ENCODE measurements at places on chromosomes 5 and 9.

- no peak for DNase-seq
Observed at GRCh38 chr9:98866435-98867102, 59.1 kb downstream of the GALNT12 start.

DNA sequence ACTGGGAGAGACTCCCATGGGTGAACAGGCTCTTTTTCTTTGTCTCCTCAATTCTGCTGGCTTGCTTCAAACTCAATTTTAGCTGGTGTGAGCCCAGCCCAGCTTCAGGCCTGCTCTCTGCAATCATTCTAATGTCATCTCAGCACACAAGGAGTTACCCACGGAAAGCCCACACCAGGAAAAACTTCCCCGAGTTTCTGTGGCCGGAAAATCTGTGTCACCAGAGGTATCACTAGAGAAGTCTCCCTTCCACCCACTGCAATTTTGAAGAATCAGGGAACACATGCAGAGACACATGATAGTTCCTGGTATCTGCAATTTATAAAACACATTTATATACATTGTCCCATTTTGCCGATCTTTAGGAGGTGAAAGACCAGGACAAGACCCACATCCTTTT, 13.5 kb upstream of the NDFIP1 start:
- DNase-seq, result peak; percentile 38

DNA sequence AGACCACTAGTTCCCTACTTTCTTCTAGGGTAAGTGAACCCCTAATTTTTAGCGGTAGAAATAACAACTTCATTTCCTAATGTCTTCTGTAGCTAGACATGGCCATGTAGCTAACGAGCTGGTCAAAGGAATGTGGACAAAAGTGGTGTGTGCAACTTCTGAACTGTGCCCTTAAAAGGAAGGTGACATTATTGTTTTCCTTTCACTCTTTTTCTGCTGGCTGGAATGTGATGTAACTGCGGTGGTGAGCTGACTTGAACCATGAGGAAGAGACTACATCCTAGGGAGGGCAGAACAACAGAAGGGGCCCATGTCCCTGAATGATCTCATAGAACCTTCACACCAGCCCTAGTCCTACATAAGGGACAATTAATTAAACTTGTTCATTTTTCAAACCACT, 1.3 kb upstream of the SNX2 start:
- DNase-seq, result no peak

- no peak for DNase-seq
Observed at GRCh38 chr9:14779566-14780022, 57.1 kb upstream of the CER1 start.

- DNase-seq, result no peak
Observed at GRCh38 chr9:86604741-86605140, 250.5 kb upstream of the TUT7 start.

GRCh38 chr9:116978155-116978554, 291.1 kb downstream of the TRIM32 start:
- DNase-seq, result no peak

- no peak for DNase-seq
Observed at GRCh38 chr5:1887588-1888360, 5.0 kb upstream of the IRX4 start.

DNA sequence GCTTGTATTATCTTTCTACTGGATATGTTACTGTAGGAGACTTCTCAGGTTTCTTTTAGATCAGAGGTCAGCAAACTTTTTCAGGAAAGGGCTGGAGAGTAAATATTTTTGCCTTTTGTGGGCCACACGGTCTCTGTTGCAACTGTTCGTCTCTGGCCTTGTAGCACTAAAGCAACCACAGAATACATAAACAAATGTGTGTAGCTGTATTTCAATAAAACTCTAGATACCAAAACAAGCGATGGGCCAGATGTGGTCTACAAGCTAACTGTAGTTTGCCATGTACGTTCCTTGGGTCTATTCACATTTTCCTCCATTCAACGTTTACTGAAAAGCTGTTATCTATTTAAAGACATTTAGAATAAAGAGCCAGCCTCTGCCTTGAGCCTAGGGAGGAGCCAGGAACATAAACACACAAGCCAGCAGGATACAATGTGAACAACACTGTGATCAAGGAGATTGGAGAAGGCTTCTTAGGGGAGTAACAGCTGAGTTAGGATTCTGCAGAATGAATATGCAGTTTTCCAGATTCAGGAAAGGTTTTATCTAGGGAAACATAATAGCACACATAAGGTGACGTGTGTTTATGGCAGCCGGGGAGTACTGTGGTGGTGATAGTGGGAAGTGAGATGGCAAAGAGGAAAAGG, 33.0 kb upstream of the HOMER1 start:
- no peak for DNase-seq

DNA sequence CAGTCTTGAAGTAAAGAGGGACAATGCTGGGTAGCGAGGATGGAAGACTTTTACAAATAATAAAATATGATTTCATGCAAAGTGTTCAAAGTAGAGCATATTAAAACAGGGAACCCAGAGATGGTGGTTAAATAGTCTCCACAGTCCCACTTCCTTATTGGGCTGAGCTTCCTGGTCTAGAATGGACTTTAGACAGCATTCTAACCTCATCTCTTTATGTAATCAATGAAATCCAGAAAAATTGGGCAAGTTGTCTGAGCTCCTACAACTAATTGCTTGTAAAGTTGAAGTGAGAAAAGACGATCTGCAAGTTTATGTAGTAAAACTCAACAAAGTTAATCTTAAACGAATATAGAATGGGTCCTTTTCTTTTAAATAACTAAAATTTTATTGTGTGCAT, 328.9 kb downstream of the PJA2 start:
- DNase-seq, result no peak

DNA sequence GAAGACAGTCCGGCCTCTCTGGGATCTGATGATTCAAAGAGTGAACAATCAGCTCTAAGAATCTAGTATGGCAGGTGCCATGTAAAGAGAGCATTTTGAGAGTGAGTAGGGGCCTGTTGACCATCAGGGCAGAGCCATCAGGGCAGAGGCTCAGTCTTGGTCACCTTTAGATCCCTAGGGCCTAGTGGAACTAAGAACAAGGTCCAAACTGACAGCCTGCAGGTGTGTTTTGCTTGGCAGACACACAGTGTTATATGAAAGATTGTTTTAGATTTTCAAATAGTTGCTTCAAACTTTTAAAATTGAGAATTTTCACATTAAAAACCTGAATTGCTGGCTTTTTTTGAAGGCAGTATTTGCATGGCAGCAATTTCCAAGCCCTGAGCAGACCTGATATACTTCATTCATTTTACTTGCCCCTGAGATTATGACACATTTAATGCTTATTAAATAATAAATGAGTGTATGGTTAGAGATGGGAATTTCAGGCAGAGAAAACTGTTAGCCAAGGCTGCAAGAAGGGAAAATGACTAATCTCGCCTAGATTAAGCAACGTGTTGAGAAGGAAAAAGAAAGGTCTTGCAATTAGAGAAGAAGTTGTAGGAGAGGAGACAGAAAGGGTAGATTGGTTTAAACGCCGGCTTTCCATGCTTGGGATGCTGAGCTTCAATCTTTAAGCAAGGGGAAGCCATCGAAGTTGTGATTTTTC, 279.6 kb downstream of the ARRDC3 start:
- no peak for DNase-seq

DNA sequence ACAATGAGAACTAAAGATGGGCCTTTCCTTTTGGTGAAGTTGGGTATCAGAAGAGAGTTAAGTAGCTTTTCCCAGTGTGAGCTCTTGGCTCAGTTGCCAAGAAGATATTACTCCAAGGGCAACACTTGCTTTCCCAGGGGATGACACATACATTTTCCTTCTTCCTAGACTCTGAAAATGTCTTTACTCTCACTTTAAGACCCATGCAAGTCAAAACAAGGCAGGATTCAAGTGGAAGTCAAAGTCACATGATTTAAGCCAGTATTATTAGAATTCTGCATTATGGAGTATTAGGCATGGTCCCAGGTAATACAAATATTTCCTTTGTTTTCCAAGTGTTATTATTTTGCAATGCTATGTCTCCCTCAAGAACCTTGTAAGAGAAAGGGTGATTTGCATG, 175.1 kb downstream of the PPP2R2B start:
- no peak for DNase-seq

DNA sequence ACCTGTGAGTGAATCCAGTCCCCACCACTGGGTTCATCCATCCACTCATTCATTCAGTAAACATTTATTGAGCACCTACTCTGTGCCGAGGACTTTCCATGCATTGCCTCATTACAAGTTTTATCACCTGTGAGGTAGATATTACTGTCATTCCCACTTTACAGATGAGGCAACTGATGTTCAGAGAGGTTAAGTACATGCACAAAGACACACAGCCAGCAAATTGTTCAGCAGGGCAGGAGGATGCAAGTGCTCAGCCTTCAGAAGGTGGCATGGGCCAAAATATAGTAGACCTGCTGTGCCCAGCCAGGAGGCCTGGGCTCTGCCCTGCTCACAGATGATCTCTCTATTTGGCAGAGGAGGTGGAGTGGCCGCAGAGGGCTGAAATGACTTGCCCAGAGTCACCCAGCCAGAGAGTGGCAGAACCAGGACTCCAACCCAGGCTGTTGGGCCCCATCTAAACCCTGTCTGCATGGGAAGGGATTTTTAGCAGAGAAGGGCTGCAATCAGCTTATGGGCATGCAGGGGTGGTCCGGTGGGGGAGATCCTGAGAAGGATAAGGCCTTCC, 7.6 kb upstream of the NEURL1B start:
- no peak for DNase-seq

DNA sequence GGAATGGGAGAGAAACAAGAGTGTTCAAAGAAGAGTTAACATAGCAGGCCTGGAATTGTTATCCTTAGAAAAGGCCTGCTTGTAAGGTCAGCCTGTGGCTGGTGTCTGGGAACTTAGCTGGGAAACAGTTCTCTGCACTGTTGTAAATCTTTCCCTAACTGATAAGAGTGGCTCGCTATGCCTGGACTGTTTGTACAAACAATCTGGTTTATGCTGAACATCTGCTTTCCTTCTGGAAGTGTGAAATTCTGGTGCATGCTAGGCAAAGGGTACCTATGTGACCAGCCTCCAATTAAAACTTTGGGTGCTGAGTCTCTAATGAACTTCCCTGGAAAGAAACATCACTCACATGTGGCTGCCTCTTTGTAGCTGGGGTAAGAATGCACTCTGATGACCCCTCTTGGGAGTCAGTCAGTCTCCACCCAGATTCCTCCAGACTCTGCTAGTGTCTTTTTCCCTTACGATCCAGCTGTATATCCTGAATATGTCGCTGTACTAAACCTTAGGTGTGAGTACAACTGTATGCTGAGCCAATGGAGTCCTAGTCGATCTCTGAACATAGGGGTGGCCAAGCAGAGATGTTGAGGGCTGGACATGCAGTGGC, 16.5 kb downstream of the SPARC start:
- no peak for DNase-seq

DNA sequence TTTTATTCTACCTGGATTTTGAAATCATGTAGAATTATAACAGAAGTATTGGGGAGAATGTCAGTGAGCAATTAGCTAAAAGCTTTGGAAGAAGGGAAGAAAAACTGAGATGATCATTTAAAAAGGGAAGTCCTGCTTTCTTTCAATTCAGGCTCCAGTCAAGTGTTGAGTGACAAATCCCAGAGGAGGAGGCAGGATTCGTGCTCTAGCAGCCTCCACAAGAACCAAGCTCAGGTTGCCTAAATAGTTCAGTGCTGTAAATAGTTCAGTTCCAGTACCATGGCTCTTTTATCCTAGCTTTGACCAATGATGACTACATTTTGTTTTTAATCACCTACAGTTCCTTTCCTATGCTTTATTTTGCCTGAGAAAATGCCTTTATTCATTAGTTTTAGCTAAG, 204.9 kb upstream of the NREP start:
- no peak for DNase-seq

DNA sequence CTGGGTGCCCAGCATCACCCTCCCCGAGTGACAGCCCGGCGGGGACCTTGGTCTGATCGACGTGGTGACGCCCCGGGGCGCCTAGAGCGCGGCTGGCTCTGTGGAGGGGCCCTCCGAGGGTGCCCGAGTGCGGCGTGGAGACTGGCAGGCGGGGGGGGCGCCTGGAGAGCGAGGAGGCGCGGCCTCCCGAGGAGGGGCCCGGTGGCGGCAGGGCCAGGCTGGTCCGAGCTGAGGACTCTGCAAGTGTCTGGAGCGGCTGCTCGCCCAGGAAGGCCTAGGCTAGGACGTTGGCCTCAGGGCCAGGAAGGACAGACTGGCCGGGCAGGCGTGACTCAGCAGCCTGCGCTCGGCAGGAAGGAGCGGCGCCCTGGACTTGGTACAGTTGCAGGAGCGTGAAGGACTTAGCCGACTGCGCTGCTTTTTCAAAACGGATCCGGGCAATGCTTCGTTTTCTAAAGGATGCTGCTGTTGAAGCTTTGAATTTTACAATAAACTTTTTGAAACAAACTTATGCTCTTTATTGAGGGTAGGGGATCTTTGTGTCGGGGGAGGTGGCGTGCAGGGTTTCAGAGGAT, 1.3 kb downstream of the GADD45G start:
- DNase-seq, result peak; percentile 32

GRCh38 chr5:93954421-93955069, 213.1 kb upstream of the POU5F2 start:
- DNase-seq, result no peak
